ENCODE measurements at places on chromosomes 3 and 15. TPM values are rescaled to one million over a fixed set of nuclear protein-coding genes. Genes with fewer than 3 reads are reported as not detected.
A peak's percentile ranks its signal among the peaks of the same experiment; 100 is the strongest.

ATP13A4 gene
- 2.1 TPM for total RNA-seq

C3orf20 gene
- 0.31 TPM for total RNA-seq

ISLR gene
- 37.4 TPM for total RNA-seq

CLDN18 gene
- not detected for total RNA-seq

CAPN3 gene
- 18.9 TPM for total RNA-seq

GRCh38 chr15:45904019-45904418 lies 269.2 kb downstream of the SQOR start:
- DNase-seq = no peak

DNA sequence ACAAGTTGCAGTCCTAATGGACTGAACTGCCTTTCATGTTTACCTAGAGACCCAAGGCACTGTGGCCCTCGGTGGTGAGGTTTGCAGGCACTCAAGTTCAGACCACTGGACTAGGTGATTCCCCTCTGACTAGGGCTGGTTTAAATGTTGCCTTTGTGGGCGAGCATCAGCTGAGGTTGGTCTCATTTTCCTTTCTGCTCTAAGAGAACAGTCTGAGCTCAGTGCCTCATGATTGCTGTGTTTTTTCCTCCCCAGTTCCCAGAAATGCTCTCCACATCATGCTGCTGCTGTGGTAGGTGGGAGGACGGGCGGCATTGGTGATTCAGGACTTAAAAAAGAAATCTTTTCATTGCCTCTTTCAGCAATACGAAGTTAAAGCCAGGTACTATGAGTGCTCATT lies 237.2 kb downstream of the MBNL1 start:
- DNase-seq = no peak

DNA sequence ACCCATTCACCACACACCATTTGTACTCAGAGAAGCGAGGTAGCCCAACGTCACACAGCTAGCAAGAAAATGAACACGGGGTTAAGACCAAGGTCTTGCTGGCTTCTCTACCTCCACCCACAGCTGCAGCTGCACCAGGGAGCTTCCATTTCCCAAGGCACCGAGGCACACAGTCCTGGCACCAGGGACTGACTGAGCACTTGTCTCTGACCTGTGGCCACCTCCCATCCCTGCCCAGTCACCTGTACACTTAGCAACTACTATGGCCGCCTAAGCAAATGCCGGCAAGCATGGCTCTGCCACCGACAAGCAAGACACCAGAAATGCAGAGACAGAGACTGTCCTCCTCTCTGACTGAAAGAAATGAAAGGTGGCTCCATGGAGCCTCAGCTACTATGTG lies 15.3 kb downstream of the ZXDC start:
- DNase-seq = no peak

- DNase-seq = no peak
Observed at GRCh38 chr15:100966997-100967396, 47.8 kb downstream of the LRRK1 start.

DNA sequence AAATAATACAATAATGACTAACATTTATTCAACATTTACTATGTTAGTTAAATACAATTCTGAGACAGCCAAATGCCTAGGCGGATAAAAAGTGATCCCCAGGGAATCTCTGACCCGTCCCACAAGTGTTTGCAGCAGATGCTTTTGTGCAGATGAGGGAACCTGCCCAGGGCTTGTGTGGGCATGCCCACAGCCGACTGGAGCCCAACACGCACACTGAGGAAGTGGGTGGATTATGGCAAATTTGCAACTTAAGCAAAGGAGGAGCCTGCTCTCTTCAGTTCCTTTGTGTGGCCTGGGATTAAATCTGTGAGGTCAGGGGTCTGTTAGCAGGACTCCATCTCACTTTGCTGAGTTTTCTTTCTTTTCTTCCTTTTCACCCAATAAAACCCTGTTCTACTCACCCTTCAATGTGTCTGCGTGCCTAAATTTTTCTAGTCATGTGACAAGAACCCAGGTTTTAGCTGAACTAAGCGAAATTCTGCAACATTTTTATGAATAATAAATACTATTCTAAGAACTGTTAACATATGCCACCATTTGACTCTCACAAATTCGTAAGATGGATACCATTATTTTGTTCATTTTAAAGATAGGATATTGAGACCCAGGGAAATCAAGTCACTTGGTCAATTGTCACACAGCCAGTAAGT lies 13.9 kb upstream of the RTP1 start:
- peak; percentile 57 for DNase-seq

DNA sequence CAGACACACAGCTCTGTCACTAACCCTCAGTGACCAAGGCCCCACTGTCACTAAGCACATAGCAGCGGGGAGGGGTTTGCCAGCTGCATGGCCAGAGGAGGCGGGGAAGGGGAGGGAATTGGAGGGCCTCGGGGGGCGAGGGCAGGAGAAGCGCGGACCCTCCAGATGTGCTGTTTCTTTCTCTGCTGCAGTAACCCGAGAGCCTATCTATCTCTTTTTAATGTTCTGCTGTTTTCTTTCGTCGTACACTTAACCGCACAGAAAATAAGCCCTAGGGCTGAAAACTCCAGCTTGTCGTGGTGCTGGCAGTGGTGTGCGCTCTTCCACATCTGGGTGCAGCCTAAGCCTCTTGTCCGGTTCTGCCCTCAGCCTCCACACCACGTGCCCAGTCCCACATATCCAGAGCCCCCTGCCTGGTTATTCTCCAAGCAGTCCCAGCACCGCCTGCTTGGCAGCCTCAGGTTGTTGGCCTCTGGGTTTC lies 51.1 kb downstream of the BDH1 start:
- no peak for DNase-seq

DNA sequence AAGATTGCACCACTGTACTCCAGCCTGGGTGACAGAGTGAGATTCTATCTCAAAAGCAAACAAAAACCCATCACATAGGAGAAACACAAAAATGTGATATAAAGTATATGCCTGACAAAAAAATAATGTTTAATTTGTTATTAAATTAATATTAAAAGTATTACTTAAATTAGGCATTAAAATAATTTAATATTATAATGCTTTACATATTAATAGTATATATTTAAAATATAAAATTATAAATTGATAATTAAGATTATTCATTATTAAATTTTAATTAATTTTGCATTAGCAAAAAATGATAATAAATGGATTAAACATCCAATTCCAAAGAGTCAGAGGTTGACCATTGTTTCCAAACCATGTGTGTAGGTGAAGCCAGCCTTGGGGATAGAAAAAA lies 22.0 kb upstream of the GABRA5 start:
- DNase-seq = no peak

GRCh38 chr15:85456798-85457197 lies 76.4 kb downstream of the AKAP13 start:
- DNase-seq = no peak

DNA sequence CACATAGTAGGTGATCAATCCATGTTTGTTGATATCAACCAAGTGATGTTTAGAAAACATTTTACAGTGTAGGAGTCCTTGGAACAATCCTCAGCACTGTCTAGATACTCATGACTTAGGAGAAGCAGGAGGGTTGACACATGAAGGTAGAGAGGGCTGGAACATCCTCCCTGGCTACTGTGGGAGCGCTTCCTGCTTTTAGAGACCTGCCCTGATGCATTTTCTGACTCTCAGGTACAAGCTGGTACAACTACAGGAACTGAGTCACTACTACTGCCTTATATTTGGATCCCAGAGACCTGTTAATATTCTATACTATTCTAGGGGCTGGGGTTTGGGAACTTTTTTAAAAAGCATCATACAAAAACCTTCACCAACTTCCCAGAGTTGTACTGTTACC lies 20.1 kb downstream of the GPR156 start:
- no peak for DNase-seq

DNA sequence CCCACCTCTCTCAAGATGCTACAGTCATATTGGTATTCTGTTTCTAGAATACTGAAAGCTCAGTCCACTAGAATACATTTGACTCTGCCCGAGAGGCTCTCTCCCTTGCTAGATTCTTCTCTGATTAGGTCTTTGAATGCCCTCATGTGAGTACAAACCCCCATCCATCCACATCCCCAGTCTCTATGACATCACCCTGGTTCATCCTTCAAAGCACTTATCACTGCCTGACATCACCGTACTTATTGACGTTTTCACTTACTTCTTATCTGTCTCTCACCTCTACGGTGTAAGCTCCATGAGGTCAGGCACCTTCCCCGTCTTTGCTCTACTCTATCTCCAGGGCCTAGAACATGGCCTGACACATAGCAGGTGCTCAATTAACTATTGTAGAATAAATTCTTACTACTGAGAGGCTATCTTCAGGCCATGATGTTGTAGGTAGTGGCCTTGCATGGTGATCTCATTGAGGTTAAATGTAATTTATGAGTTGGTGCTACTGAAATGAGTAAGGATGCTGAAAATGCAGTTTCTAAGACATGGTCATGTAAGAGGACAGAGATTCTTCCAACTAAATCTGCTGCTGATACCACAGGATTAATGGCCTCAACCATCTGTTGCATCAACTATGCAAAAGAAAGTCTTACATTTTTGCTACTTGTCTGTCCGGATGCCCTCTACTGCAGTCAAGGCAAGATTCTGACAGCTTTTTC lies 26.8 kb downstream of the EOGT start:
- no peak for DNase-seq

- DNase-seq = no peak
Observed at GRCh38 chr3:195043607-195044339, 227.2 kb downstream of the XXYLT1 start.

DNA sequence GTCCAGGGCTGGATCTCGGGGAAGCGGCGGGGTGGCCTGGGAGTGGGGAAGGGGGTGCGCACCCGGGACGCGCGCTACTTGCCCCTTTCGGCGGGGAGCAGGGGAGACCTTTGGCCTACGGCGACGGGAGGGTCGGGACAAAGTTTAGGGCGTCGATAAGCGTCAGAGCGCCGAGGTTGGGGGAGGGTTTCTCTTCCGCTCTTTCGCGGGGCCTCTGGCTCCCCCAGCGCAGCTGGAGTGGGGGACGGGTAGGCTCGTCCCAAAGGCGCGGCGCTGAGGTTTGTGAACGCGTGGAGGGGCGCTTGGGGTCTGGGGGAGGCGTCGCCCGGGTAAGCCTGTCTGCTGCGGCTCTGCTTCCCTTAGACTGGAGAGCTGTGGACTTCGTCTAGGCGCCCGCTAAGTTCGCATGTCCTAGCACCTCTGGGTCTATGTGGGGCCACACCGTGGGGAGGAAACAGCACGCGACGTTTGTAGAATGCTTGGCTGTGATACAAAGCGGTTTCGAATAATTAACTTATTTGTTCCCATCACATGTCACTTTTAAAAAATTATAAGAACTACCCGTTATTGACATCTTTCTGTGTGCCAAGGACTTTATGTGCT lies 527 bp downstream of the B2M start:
- DNase-seq = no peak

DNA sequence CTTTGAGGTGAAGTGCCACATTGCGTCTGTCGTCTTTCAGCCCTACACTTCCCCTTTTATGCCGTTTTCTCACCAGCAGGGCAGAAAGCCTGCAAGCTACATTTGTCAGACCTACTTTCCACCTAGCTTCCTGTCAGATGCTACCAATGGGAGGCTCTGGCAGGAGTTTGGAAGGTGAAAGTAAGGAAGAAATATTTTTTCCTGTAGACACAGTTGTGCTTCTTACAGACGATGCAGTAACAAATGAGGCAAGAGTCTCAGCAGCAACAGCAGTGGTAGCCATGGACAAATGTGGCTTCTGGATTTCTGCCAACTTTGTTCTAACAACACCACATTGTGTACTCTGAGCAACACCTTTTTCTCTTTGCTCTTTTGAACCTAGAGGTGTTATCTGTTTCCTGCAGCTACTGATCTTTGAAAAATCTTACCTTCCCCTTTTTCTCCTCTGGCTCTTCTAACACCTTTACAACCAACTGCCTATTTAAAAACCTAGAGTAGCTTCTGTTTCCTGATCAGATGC lies 70.6 kb upstream of the STT3B start:
- no peak for DNase-seq

GRCh38 chr3:30918761-30919160 lies 24.3 kb upstream of the GADL1 start:
- DNase-seq = no peak

DNA sequence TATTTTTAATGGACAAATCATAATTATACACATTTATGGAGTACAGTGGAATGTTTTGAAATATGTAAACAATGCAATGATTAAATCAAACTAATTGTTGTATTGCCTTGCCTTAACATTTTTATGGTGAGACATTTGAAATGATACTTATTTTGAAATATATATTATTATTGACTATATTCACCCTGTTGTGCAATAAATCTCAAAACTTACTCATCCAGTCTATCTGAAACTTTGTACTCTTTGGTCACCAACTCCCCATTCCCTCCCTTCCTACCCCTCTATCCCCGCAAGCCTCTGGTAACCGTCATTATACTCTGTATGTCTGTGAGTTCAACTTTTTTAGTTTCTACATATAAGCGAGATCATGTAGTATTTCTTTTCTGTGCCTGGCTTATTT lies 74.7 kb upstream of the GOLGA6B start:
- no peak for DNase-seq

- DNase-seq = no peak
Observed at GRCh38 chr3:57354768-57355167, 62.3 kb upstream of the ASB14 start.

- no peak for DNase-seq
Observed at GRCh38 chr3:139202226-139202958, 141.4 kb upstream of the MRPS22 start.

DNA sequence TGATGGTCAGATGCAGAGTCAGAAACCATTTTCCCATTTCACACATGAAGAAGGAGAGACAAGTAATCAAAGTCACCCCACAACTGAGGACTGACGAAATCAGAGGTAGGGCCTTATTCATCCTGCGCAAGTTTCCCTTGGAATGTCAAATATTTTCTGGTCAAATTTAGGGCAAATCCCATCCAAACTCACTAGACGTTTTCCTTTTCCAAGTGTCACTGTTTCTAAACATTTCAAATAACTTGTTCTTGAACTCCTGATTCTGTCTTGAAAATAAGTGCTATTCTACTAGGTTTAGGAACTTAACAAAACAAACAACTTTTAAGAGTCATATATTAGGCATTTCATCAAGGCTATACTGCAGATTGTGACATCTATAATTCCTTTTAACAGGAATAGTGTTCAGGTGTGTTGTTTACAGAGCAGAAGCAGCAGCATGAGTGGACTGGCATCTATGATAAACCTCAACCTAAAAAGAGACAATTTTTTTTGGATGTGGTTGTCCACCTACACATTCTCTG lies 40.7 kb downstream of the SUMF1 start:
- no peak for DNase-seq

DNA sequence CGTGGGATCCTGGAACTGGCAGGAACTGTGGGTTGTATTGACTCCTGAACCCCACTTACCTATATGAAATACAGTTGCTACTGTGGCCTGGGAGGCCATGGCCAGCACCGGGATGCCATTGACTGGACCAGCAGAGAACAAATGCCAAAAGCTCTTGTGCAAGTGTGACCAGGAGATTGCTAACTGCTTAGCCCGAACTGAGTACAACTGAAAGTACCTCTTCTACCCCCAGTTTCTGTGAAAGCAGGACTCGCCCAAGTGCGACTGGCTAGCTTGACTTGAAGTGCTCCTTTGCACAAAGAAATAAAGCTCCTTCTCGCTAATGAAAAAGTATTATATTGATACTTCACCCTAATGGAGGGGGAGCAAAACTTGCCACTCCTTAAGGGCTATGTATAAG lies 101.3 kb upstream of the ATP11B start:
- DNase-seq = no peak
